ENCODE measurements at places on chromosomes 1 and 21.

GRCh38 chr1:190303501-190303900 lies 174.2 kb downstream of the BRINP3 start:
- no peak for DNase-seq

DNA sequence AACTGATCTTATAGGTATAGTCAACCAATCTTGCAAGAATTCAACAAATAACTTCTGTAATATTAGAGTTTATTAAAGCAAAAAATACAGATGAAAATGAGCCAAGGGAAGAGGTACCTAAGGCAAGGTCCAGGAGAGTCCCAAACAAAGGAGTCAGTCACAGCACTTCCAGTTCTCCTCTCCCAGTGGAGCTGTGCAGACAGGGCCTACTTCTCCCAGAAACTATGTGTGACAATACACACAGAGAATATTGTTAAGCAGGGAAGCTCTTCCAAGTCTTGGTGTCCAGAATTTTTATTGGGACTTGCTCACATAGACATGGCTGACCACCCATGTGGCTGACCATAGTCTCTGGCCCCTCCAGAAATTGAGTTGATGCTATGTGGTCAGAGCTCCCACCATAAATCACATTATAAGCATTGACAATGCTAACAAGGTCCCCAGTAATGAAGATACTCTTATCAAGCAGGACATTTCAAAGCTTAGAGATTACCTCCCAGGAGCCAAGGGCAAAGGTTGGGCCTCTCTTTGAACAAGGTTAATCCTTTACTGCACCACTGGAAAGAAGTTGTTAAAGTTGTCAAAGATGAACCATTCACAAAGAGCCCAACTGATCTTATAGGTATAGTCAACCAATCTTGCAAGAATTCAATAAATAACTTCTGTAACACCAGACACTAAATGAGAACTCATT lies 3.5 kb upstream of the CD244 start:
- DNase-seq, result no peak

DNA sequence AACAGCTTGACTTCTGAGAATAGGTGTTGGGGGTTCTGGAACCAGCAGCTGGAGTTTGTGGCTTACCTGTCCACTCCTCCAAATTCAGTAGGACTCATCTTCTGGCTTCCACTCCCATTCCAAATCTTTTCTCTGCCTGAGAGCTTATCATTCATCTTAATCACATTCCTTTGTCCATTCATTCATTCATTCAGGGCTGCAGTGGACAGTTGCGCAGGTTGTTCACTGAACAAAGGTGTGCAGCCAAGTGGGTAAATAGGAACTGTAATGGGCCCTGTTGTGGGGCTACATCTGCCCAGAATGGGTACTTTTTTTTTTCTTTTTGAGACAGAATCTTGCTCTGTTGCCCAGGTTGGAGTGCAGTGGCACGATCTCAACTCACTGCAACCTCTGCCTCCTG lies 3.4 kb upstream of the HSPG2 start:
- DNase-seq, result no peak

DNA sequence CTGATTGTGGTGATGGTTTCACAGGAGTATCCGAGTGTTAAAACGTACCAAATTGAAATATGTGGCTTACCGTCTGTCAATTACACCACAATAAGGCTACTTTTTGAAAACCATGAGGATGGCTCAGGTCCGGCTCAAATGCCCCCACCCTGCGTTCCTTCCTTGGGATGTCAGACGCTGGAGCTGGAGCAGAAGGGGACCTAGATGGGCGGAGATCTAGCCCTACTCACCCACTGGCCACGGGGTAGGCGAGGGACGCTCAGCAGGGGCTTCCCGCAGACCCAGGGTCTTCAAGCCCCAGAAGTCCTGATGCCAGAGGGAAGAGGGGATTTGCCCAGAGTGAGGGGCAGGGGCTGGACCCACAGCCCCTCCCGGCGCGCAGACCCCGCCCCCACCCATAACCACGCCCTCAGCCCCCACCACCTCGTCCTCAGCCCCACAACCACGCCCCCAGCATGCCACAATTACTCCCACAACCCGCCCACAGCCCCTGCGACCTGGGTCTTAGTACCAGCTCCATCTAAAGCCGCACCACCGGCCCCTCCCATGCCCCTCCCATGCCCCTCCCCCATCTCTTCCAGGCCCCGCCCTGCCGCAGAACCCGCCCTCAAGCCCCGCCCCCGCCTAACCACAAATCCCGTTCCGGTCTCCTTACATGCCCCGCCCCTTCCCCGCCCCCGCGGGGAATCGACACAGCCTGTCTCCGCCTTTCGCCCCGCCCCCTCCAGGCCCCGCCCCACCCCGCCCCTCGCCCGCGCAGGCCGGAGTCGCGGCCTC lies at the start of gene LRRC3:
TSS of gene LRRC3 (plus strand) at position 764 of the 777 bp plus-strand sequence. CDS start 1,135 bp downstream, outside the sequence.
- peak; percentile 89 for DNase-seq

GRCh38 chr1:158148468-158148867 lies 32.2 kb upstream of the CD1D start:
- no peak for DNase-seq

GRCh38 chr1:37682334-37682987 lies 9.9 kb upstream of the CDCA8 start:
- DNase-seq, result peak; percentile 72

DNA sequence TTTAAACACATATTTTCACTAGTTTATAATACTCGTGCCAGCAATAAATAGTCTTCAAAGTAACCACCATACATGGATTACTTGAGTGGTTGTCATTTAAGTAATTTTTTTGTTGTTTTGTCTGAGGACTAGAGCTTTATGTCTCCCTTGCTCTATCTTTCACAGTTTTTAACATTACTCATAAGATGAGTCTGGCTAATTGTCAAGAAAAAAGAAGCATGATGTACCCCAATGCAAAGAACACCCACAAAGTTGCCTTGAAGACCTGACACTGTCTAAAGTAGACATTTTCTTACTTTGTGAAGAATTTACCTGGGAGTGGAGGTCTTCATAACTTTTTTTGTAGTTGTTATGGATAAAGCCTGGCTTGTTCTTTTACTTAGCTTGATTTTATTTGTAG lies 210.4 kb upstream of the BRINP3 start:
- DNase-seq, result no peak

GRCh38 chr1:209154912-209155311 lies 428.6 kb upstream of the CAMK1G start:
- DNase-seq, result no peak

DNA sequence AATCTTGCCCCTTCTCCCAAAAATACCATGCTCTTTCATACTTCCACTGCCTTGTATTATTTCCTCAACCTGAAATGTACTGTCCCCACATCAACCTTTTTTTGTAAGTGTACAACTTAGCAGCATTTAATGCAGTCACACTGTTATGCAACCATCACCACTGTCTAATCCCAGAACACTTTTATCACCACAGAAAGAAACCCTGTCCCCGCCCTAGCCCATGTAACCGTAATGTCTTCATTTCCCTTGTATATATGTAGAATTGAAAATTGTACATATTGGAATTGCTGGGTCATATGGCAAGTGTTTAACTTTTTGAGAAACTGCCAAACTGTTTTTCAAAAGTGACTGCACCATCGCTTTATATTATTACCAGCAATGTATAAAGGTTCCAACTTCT lies 37.4 kb downstream of the PTP4A2 start:
- DNase-seq, result no peak

DNA sequence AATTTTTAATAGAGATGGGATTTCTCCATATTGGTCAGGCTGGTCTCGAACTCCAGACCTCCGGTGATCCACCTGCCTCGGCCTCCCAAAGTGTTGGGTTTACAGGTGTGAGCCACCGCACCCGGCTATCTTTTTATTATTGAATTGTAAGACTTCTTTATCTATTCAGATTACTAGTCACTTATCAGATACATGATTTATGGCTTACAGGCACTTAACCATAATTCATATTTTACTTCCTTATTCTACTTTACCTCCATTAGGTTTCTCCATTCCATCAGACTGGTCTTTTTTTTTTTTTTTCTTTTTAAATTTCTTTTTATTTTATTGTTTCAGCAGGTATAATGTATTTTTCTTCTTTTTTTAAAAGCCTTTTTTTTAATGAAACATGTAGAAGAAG lies 4.4 kb downstream of the TMEM183A start:
- DNase-seq, result no peak

DNA sequence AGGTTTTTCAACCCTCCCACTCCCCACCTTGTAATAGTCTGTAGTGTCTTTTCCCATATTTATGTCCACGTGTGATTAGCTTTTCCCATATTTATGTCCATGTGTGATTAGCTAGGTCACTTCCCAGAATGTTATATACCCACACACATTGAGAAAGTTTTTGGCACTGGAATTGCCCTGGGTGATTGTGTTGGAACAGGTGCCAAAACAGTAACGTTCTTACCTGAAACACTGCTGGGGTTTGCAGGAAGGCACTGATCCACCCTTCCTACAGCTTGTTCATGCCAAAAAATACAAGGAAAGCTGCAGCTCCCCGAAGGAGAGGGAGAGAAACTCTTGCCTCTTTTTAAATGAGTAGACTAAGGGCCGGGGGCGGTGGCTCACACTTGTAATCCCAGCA lies 68.0 kb upstream of the CXADR start:
- DNase-seq, result no peak
